ENCODE measurements at places on chromosomes 12 and 14.

DNA sequence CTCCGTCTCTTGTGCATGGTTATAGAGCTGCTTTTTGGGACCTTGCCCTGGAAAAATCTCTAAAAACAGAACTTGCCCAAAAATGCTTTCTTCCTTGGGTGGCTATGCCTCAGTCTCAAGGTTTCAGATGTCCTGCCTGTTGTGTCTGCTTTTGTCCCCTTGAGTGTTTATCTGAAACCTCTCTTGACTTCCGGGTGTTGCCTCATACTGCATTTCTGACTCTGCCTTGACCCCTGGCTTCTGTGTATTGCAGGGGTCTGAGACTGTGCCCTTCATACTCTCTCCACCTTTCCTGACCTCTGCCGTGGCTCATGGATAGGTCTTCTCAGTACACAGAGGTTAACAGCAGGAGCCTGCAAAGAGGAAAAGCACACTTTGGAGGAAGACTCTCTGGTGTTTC lies 124.8 kb upstream of the NTF3 start:
- DNase-seq, result no peak

GRCh38 chr14:37253905-37254304 lies 56.2 kb downstream of the MIPOL1 start:
- no peak for DNase-seq

GRCh38 chr12:108914121-108914531 lies 34.2 kb downstream of the DAO start:
- DNase-seq, result no peak

DNA sequence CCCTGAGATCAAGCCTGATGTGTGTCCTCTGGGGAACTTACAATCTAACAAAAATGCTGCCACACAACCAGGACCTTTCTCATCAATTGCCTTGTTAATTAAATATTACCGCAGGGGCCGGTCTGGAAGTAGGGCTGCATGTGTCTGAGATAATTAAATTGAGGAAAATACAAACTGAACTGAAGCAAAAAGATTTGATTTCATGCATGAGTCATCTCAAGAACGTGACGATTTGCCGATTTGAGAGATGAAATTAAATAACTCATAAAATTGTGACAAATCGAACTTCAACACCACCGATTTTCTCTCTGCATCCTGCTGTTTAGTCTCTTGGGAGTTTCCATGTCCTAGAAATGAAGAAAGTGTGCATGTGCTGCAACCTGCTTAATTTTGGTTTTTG lies 94.6 kb upstream of the DAAM1 start:
- DNase-seq, result no peak

GRCh38 chr14:74207943-74208342 lies 31.3 kb upstream of the VSX2 start:
- DNase-seq, result peak; percentile 60

- DNase-seq, result no peak
These were observed 2.0 kb upstream of the TAS2R9 start for GRCh38 chr12:10811883-10812536.

- DNase-seq, result no peak
These were observed 716.1 kb upstream of the LMO3 start for GRCh38 chr12:17322090-17322489.

DNA sequence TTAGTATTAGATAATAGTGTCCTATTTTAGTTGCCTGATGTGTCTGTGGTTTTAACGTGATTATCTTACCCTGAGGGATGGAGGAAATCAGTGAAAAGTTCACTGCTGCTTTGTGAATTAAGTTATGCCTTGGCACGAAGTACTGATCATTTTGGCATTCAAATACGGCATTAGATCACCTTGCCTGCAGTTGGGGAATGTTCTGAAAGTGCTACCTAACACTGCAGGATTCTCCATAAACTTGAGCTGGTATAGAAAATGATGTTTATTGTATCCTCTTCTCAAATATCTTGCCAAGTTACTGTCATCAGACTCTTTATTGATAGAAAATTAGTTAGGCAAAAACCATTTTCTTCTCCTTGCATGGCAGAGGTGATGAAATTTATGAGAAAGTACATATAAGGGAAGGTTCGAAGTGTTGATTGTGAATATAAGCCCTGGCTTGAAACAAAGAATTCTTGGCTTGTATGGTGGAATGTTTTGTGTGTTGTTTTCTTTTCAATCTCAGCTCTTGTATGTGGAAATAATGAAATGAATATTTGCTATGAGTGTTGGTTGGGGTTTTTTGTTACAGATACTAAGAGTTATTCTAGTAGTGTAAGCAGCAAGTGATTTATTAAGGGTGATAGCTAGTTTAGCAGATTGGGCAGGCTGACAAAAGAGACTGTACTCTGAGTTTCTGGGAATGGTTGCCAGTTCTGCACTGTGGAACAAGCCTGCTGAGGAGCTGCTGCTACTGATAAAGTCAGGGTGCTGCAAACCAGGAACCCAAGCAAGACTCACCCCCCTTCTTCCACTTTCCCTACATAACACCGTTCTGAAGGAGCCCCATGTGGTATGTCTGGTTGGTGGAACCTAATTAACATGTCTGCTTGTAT lies 448.3 kb downstream of the PCNX1 start:
- no peak for DNase-seq

DNA sequence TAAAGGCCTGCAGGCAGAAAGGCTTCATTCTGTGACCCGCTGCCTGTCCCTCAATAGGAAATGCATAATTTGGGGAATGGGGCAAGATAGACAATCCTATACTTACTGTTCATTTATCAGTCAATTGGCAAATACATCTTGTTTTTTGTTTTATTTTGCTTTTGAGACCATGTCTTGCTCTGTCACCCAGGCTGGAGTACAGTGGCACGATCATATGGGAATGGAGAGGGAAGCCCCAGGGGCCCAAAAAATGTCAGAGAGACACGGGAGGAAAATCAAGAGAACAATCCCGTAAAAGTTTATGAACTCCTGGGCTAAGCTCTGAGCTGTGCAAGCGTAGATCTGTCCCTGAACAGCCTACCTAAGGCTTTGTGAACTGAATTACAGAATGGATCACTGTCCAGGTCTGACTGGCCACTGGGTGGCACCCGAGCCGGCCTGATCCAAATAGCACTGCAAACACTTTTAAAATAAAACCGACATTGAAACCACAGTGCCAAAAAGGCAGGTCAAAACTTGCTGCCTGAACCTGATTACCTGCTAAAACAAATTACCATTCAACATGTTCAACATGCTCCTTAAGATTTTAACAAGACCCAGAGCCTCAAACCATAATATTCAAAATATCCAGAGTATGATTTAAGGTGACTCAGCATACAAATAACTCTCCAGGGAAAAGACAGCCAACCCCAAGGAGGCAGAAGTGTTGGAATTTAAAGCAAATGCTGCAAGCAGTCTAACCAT lies 11.8 kb downstream of the COPS7A start:
- peak; percentile 72 for DNase-seq

GRCh38 chr12:52004042-52004648 lies 2.6 kb upstream of the TAMALIN start:
- peak; percentile 71 for DNase-seq

DNA sequence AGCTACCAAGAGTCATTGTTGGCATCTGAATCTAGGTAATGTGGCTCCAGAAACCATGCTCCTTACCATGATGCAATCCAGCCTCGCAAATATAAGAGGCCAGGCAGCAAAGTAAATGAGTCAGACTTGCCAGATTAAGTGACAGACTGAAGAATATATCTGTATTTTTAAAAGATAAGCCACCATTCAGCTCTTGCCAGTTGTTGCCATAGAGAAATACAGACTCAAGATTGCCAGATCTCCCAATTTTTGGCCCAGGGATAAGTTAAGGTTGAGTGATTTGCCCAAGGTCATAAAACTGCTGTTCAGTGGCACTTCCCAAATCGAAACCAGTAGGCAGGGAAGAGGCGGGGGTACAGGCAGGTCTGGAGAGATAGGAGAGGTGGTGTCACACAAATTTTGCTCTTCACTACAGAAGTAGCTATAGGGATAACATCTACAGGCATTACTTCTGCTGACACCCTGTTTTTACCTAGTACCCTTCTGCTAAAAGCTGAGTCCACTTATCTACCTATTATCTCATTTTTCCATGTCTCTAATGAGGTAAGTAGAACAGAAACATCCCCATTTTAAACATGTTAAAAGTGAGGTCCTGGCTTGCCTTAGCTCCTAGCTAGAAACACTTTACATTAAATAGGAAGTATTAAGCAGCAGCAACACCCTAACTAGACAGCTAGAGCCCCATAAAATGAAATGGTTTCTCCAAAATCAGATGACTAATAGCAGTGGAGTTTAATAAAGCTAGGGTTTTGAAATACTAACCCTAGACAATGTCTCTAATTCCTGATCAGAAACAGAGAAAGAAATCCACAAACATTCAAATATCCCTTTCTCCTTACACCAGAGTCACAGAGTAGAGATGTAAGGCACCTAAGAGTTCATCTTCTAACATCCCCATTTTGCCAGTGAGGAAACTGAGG lies 19.5 kb downstream of the DCAF5 start:
- no peak for DNase-seq

- DNase-seq, result no peak
These were observed 424.0 kb downstream of the RMST start for GRCh38 chr12:97886511-97887176.

DNA sequence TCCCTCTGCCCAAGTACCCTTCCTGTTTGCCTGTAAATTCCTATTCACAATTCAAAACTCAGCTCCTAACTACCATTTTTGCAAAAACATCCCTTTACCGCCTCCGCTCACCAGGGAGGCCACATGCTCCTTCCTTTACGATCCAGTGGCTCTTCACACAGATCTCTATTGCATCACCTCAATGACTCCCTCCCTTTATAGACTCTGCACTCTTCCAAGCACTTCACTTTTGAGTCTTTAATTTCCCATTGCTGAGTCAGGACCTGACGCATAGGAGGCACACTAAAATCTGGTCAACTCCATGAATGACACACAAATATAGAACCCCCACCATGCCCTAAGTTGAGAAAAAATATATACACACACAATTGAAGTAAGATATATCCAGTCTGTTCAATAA lies 45.9 kb downstream of the PPP1R13B start:
- no peak for DNase-seq

GRCh38 chr12:19428246-19428645 lies 11.0 kb upstream of the AEBP2 start:
- DNase-seq, result no peak

DNA sequence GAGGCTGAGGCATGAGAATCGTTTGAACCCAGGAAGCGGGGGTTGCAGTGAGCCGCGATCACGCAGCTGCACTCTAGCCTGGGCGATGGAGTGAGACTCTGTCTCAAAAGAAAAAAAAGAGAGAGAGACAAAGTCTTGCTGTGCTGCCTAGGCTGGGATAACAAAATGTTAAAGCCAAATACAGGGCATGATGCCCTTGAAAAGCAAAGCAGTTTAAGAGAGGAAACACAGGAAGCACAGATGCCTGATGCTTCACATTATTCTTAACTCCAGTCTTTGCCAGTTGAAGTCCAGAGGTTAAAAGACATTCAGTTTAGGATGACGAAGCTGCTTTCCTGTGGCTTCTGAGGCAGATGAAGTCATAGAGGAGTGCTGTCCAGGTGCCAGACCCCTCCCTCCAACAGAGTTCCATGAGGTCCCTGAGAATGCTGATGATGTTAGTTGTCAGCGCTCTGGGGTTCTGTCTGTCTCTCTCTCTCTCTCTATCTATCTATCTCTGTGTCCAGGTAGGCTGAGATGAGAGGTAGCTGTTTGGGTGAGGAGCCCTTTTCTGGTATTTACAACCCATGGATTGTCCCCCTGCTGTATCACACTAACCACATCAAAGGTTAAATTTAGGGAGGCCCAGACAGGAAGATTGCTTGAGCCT lies 4.9 kb upstream of the MRPL52 start:
- DNase-seq, result no peak

- DNase-seq, result no peak
These were observed 23.7 kb downstream of the LGMN start for GRCh38 chr14:92724516-92725340.

GRCh38 chr12:103909811-103910210 lies 20.4 kb upstream of the HSP90B1 start:
- no peak for DNase-seq

- DNase-seq, result no peak
These were observed 5.3 kb downstream of the HHIPL1 start for GRCh38 chr14:99650189-99650588.

GRCh38 chr12:26535826-26536225 lies 297.2 kb downstream of the ITPR2 start:
- no peak for DNase-seq

- DNase-seq, result no peak
These were observed 56.1 kb downstream of the LMNTD1 start for GRCh38 chr12:25497021-25497420.

- no peak for DNase-seq
These were observed 35.7 kb downstream of the RIN3 start for GRCh38 chr14:92549105-92549858.

- DNase-seq, result no peak
These were observed 772.5 kb upstream of the ALG10B start for GRCh38 chr12:37543966-37544668.

GRCh38 chr14:92021523-92021922 lies 18.3 kb downstream of the TRIP11 start:
- no peak for DNase-seq

DNA sequence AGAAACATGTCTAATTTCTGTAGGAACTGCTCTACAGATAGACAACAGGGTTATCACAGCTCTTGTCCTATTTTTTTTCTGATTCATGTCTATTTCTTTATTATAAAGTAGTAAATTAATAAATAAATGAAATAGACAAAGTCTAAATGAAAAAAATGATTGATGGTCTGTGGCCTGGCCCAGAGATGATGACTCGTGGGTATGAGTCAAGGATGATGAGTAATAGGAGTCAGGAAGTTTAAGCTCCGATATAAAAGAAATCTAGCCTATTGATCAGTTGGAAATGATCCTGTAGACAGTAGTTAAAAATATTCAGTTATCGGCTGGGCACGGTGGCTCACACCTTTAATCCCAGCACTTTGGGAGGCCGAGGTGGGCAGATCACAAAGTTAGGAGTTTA lies 90.6 kb upstream of the RTL1 start:
- no peak for DNase-seq

- no peak for DNase-seq
These were observed 52.2 kb downstream of the PAPOLA start for GRCh38 chr14:96554315-96554910.

DNA sequence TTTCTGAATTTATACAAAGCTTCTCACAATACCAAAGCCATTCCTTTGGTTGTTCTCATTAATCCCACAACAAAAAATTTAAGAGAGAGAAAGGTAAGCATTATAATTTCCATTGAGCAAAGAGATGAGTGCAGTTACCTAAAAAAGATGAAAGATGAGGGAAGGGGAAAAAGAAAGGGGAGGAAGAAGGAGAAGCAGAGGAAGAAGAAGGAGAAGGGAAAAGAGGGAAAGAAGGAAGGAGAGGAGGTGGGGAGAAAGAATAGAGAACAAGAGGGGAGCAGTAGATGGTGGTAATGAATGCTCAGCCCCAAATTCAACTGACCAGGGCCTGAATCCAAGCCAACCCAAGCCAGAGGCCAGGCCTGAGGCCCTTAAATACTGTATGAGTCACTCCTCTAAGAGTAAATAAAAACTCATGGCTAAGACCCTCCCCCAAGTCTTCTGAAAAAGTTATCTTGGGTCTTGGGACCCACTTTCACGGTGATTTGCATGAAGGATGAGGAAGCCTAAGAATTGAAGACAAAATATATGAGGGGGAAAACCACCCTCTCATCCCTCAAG lies 144.6 kb downstream of the ITPR2 start:
- DNase-seq, result no peak

Data from WERI-Rb-1 (cell line).